ENCODE measurements at places on chromosomes 12 and 14. TPM values are rescaled to one million over a fixed set of nuclear protein-coding genes. Genes with fewer than 3 reads are reported as not detected.

GRCh38 chr12:52279422-52280318 lies 5.2 kb downstream of the KRT86 start:
- DNase-seq = no peak

DNA sequence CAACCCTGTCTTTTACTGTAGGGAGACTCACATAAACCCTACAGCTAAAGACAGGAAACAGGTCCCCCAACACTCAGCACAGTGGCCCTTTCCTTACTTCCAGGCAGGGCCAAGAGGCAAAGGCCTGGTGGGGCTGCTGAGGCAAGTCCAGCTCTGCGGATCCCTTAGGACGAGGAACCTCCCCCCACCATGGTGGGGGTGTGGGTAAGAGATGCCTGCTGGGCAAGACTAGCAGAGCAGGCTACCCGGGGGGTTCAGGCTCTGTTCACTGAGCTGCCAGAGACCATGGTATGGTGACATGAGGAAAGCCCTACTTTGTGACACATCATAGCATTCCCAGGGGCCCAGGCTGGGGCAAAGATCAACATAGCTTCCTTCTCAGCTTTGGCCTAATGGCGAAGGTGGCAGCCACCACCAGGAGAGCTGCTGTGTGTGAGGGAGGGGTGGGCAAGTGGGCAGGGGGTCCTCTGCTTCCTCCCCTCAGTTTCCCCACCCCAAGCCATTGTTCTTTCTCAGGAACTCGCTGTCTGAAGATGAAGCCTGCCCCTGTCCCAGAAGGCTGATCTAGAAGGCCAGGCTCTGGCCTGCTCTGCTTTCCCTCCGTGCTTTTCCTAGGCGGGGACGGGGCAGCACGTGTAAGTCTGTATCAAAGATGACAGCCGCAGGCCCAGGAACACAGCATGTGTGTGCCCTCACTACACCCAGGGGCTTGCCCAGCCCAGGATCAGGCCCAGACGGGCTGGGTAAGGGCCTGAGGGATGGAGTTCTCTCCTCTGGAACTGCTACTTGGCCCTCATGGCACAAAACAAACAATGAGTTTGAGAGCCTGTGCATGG lies 10.1 kb upstream of the TINF2 start:
- DNase-seq = no peak

DNA sequence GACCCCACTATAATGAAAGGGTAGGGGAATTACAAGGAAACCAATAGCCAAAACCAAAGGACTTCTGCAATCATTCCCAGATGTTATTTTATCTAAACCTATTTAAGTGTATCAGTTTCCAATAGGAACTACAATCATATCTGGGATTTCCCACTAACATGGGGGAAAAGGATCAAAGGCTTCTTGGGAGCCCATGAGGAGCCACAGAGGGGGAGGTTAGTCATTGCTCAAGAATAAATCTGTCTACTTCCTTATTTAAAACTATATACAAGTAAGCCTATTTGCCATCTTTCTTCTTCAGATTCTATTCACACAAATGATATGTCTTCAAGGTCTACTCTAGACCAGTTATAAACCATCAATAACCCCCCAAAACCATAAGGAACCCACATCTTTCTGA lies 33.1 kb downstream of the FGD6 start:
- no peak for DNase-seq

GRCh38 chr14:104428333-104428851 lies 151.2 kb upstream of the C14orf180 start:
- DNase-seq = peak; percentile 6

- DNase-seq = no peak
Measured at GRCh38 chr12:105431537-105432100, 101.1 kb downstream of the C12orf75 start.

DNA sequence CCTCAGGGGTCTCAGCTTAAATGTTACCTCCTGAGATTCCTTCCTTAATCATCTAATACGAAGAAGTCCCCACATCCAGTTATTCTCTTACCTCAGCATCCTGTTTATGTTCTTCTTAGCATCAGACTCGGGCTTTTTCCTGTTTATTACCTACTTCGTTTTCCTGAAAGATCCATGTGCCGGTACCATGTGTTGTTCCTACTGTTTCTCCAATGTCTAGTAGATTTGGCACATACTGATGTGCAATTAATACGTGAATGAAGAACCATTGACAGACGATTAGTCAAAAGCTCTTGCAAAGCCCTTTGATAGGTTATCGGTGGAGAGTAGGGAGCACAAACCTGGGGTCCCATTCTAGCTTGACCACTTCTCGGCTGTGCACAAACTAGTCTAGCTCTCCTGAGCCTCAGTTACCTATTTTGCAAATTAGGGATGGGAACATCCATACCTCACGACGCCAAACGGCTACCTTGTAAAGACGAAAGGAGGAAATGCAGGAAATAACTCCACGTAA lies 735 bp upstream of the MAPKAPK5 start:
- no peak for DNase-seq

- no peak for DNase-seq
Measured at GRCh38 chr14:20419419-20419818, 6.1 kb upstream of the TEP1 start.

DNA sequence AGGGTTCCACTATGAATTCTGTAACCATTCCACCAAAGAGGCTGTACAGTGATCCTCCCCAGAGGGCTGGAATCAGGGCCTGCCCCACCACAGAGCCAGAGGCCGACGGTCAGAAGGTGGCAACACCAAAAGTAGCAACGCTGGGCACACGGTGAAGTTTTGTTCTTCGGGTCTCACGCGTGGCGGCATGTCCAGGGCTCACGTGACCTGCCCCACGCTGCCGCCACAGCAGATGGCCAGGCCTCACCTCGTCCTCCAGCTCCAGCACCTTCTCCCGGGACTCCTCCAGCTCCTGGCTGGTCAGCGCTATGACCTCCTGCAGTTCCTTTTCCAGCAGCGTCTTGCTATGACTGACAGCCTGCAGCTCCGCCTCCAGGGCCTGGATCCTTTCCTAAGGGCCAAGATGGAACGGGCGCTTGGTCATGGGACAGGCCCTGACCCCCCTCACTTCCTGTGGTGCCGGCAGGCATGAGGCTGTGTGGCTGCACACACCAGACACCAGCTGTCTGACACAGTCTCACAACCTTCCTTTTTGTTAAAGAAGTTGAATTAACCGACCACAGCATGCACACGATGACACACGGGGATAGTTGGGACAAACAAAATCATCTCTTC lies 22.4 kb upstream of the ANKLE2 start:
- DNase-seq = no peak

- DNase-seq = no peak
Measured at GRCh38 chr12:87679251-87679650, 349.9 kb downstream of the C12orf50 start.

DNA sequence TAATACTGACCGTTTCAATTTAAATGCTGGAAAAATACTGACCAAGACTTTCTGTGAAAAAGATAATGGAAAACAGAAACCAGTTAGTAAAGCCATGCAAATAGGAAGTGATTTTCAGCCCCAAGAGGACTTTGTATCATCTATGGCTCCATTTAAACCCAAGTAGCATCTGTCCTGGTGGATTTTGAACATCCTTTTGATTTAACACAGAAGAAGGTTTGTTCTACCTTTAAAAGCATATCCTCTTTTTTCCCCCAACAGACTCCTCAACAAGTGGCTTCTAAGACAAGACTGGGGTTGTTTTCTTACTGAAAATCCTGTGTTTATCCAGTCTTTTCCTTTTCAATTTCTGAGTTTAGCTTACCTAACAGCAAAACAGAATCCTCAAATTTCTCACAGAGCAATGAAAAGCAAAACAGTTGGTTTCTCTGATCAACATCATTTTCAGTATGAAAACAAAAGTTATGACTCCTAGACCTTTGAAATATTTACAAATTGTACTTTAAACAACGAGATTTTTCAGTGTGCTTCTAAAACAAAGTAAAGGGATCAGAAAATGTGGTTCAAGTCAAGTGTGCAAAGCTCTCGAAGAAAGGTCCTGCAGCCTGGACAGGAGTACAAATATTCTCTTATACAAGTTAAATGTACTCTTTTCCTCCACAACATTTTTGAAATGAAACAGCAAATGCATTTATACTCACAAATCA lies 2.9 kb downstream of the PHLDA1 start:
- DNase-seq = no peak

GRCh38 chr12:26830783-26831551 lies 2.0 kb downstream of the ITPR2 start:
- DNase-seq = no peak

- no peak for DNase-seq
Measured at GRCh38 chr14:100540926-100541620, 46.1 kb downstream of the BEGAIN start.

DNA sequence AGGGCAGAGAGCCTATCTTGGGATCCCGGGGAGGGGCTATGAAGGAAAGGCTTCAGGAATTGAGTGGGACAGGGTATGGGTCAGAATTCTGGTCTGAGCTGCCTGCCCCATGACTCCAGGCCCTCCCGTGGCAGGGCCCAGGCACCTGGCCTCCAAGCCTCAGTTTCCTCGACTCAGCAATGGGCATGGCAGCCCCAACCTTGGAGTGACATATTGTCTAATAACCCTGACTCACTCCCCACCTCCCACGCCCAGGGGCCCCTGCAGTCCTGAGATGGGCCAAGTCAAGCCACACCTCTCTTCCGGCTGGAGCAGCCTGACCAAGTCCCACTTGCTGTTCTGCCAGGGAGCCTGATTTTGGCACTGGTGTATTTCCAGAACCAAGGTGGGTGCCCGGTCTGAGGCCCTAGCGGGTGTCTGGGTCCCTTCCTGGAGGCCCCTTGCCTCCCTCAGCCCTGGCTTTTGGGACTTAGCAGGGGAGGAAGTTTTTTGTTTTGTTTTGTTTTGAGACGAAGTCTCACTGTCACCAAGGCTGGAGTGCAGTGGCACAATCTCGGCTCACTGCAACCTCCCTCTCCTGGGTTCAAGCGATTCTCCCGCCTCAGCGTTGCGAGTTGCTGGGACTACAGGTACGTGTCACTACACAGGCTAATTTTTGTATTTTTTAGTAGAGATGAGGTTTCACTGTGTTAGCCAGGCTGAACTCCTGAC lies 40.3 kb upstream of the RCOR1 start:
- no peak for DNase-seq

- DNase-seq = no peak
Measured at GRCh38 chr12:14958361-14959125, 2.9 kb downstream of the ARHGDIB start.

DNA sequence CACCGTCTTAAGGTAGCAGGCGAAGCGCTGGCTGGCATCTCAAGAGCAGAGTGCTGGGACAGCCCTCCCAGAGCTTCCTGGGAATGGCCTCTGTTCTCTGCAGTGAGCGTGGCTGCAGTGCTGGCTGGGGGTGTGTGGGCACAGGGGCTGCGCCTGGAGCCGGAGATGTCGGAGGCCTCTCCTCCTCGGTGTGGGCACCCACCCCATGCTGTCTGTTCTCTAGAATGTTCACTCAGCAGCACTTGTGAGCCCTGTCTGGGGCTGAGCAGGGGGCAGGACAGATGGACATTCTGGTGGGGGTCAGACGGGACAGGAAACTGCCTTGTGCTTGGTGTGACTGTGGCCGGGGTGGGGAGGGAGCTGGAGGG lies 15.9 kb downstream of the FBRSL1 start:
- DNase-seq = no peak

DNA sequence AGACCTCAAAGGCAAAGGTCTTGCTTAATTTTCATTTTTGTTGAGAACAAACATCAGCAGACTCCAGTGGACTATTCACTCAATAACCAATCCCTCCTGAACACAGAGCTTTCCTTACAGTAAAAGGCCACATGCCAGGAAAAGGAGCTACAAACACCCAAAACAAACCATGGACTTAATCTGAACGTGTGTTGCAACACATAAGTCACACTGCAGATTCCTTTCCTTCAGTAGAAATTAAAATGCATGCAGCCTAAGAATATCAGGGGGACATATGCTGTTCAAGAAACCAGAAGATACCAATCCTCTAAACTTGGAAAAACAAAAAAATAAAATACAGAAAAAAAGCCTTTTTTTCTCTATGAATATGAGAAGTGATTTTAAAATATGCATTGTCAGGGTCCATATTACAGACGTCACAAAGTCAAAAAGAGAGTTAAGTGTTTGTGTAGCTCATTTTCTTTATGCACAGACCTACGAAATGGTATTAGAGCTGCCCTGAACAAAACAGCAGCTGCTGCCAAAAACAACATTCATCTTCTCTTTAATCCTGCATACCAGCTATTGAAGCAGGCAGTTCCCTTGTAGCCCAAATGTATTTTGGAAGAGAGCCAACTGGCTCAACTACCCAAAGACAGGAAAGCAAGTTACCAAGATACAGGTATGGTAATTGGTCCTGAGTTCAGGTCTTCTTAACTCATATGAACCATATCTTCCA lies 26.2 kb downstream of the KITLG start:
- DNase-seq = no peak

DNA sequence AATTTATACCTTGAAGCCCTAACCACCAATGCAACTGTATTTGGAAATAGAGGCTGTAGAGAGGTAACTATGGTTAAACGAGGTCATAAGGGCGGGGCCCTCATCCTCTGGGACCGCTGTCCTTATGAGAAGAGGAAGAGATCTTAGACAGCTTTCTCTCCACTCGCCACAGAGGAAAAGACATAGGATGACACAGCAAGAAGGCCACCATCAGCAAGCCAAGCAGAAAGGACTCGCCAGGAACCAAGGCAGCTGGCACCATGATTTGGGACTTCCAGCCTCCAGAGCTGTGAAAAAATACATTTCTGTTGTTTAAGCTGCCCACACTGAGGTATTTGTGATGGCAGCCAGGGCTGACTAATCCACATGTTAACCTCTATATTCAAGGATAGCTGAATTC lies 30.4 kb upstream of the BCAT1 start:
- no peak for DNase-seq

DNA sequence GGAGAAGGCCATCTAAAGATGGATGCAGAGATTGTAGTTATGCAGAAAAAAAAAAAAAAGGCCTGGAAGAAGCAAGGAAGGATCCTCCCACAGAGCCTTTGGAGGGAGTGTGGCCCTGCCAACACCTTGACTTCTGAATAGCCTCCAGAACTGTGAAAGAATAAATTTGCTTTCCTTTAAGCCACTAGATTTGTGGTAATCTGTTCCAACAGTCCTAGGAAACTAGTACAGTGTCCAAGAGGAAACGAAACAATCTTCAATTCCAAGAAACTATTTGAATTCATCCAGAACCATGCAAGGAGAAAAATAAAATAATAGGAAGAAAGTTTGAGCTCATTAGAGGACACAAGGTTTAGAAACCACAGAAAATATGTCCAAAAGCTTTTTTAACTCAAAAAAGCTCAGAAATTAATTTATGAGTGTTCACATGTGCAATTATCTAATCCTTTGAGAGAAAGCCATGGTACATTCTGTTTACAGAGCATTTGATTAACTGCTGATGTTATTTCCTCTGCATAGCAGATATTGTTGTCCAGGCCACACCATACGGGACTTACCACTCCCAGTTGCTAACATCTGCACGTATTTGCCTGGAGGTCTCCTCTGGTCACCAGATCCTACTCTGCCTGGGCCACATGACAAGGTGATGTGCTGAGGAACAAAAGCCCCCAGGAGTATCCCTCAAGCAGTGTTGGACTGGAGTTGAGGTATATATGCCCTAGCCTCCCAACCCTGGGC lies 30.0 kb upstream of the STAB2 start:
- no peak for DNase-seq

GRCh38 chr12:1933342-1934051 lies 15.0 kb upstream of the CACNA2D4 start:
- DNase-seq = no peak

Gene FSCB
- total RNA-seq = not detected

Gene FOXG1
- total RNA-seq = not detected

Gene MYH7
- total RNA-seq = not detected

Gene FGF6
- total RNA-seq = not detected

Gene NDUFA9
- total RNA-seq = 25.1 TPM

Gene MPHOSPH9
- 25.2 TPM for total RNA-seq

Gene LRRK2
- total RNA-seq = 15.4 TPM

Gene CLEC12A
- 1.8 TPM for total RNA-seq

Gene PWP1
- 120 TPM for total RNA-seq

Gene RBP5
- 2.5 TPM for total RNA-seq

Gene PRR4
- total RNA-seq = 2.5 TPM

Gene KRT78
- not detected for total RNA-seq

Gene ASIC1
- total RNA-seq = 1.1 TPM

Gene TMEM233
- 0.38 TPM for total RNA-seq

All from omental fat pad (tissue), 4 donors.